ENCODE measurements at places on chromosomes 2 and 18.
A peak's percentile ranks its signal among the peaks of the same experiment; 100 is the strongest.

DNA sequence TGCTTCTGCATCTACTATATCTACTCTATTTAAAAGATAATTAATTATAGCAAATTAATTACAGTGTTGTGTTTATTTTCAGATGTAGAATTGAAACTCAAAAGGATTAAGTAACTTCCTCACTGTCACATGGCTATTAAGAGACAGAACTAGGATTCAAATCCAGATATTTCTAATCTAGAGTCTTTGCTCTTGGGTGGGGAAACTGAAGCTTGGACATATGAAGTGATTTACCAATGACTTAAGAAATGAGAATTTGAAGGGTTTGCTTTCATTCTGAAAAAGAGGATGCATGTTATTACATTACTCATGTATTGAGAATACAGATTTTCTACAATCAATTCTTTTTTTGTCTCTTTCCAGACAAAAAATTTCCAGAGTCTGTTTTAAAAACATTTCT lies 191.5 kb upstream of the SMAD7 start:
- no peak for DNase-seq

GRCh38 chr18:446941-447560 lies 53.5 kb downstream of the COLEC12 start:
- no peak for DNase-seq

- no peak for DNase-seq
These were observed 12.0 kb downstream of the UGP2 start for GRCh38 chr2:63853527-63854310.

DNA sequence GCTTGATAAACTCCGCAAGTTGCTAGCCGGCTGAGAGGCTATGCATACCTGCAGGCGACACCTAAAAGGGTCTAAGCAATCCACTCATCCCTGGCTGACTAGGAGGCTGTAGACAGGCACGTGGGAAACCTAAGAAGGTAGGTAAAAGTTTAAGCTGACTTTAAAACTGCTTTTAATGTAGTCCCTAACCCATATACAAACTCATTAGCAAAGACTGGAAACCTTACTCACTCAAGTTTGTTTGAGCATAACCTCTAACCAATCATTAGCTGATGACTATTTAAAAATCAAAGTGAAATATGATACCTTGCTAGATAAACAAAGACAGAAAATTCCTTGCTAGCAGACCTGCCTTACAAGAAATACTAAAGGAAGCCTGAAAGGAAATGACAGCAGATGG lies 106.4 kb downstream of the EXOC6B start:
- DNase-seq, result no peak

DNA sequence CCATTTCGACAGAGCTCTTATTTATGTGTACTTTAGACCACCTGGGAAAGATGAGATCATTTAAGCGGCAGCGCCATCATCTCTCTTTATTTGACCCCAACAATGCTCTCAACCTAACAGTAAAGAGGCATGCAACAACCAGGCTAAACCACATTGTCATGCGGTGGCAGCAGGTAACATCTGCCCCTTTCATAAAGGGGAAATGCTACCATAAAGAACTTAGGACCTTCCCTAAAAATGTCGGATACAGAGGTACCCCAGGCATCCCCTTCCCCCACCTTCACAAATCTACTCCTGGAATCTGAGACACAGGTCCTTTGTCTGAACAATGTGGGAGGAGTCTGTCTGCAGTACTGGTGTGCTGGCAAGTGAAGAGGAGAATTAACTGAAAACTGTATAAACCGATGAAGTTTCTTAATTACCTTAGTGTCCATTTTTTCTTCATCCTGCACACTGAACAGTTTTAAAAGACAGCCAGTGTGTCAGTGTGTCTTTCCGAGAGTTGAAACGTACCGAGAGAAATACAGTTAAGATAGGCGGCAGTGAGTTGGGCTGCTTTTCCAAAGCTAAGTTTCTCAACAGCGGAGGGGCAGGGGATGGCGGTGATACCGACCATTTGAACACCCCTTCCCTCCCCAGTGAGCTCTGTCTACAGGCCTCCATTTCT lies 1.9 kb downstream of the MEX3C start:
- DNase-seq, result peak; percentile 14

GRCh38 chr2:225030893-225031292 lies 11.4 kb downstream of the DOCK10 start:
- no peak for DNase-seq

- no peak for DNase-seq
These were observed 79.4 kb downstream of the DNMT3A start for GRCh38 chr2:25262288-25262687.

DNA sequence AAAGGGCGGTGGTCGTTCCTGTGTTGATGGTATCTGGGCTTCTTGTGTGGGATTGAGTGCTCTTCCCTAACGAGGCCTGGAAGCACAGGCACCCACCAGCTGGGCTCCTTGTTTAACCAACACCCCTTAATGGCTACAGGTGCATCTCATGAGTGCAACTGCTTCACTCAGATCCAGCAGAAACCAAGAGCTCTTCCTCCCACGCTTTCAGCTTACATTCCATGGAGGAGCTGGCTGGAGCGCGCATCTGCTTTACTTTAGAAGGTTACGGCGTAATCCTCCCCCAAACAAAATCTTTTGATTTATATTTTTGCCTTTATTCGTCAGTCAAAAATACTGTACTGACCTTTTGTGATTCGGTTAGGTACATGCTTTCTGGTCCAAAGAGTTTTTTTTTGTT lies 174.7 kb downstream of the LTBP1 start:
- no peak for DNase-seq

Data from heart left ventricle (tissue), 16 donors.